ENCODE measurements at places on chromosomes 4 and X. TPM values are rescaled to one million over a fixed set of nuclear protein-coding genes. Genes with fewer than 3 reads are reported as not detected.
A peak's percentile ranks its signal among the peaks of the same experiment; 100 is the strongest.

DNA sequence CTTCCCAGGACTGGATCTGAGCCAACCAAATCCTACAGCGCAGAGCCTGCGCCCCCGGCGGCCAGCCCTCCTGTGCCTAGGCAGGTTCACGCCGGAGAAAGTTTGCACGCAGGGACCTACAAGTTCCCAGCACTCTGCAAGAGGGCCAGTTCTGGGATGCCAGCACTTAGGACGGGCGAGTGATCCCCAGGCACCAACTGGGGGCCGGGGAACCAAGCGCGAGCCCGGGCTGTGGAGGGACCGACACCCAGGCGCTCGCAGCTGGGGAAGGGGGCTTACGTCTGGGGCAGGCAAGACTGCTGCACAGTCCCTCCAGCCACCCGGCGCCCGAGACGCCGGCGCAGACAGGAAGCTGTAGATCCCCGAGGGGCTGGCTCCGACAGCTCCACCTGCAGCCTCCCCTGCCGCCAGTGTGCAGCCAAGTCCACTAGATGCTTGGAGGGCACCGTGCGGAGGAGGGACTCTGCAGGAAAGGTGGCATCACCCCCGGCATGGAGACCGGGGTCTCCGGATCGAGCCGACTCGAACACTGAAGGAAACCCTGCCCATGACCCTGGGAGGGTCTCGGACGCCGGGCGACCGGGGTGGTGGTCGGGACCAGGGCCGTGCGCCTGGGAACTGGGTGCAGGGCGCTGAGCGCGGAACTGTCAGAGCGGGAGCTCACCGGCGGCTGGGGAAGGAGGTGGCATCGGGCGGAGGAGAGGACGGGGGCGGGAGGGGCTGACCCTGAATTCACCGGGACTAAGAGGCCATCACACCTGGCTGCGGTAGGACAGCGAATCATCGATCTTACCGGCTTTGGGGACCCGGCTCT, 566 bp downstream of the CORIN start:
- DNase-seq, result no peak
- H3K27me3 ChIP-seq, result no peaks in the 10 kb centered on the region
- H3K4me1 ChIP-seq, result peaks cover 27% of the 10 kb centered on the region
- 0 out of 2 replicates have a peak, but pooled peaks cover 3% of the 10 kb centered on the region for H3K36me3 ChIP-seq
- peak overlapping the region; percentile 74 for H3K4me3 ChIP-seq

DNA sequence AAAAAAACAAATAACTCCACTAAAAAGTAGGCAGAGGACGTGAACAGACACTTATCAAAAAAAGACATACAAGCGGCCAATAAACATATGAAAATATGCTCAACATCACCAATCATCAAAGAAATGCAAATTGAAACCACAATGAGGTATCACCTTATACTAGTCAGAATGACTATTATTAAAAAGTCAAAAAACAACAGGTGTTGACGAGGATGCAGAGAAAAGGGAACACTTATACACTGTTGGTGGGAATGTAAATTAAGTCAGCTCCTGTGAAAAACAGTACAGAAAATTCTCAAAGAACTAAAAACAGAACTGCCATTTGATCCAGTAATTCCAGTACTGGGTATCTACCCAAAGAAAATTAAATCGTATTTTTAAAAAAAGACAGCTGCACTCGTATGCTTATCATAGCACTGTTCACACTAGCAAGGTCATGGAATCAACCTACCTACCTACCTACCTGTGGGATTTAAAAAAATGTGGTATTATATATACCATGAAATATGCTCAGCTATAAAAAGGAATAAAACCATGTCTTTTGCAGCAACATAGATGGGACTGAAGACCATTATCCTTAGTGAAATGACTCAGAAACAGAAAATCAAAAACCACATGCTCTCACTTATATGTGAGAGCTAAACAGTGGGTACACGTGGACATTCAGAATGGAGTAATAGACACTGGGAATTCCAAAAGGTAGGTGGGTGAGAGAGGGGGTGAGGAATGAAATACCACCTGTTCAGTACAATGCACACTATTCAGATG, 24.8 kb upstream of the PTPN13 start:
- H3K36me3 ChIP-seq, result no peaks in the 10 kb centered on the region
- no peak for DNase-seq
- H3K27me3 ChIP-seq, result no peaks in the 10 kb centered on the region
- H3K4me3 ChIP-seq, result no peak overlapping the region
- no peak overlapping the region for H3K27ac ChIP-seq

- H3K27me3 ChIP-seq, result no peaks in the 10 kb centered on the region
- no peaks in the 10 kb centered on the region for H3K36me3 ChIP-seq
- no peaks in the 10 kb centered on the region for H3K4me1 ChIP-seq
Observed at GRCh38 chr4:106718548-106718947, 317.6 kb downstream of the DKK2 start.

DNA sequence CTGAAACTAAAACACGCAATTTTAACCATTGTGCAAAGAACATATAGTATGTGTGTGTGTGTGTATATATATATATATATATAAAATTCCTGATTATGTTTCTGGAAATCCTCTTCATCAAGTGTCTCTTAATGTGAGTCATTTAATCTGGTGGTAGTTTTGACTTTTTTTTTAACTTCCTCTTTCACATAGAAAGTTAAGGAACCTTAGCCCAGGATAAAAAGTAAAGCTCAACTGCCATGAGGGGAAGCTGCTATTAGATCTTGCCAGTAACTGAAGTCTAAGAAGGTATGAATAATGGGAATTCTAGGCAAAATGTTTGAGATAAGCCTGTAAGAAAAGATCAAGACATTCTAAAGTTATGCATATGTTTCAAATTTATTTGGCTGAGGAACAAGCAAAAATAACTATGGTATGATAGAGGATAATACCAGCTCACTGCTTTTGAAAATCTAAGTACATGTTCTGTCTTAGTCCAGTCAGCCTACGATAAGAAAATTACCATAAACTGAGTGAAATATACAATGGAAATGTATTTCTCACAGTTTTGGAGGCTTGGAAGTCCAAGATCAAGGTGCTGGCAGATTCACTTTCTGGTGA, 757.0 kb downstream of the TRAM1L1 start:
- H3K4me1 ChIP-seq, result no peaks in the 10 kb centered on the region
- no peak for DNase-seq
- no peaks in the 10 kb centered on the region for H3K27me3 ChIP-seq
- no peak overlapping the region for H3K27ac ChIP-seq

- H3K4me3 ChIP-seq, result peak overlapping the region; percentile 50
- H3K27ac ChIP-seq, result peak overlapping the region; percentile 50
- no peaks in the 10 kb centered on the region for H3K36me3 ChIP-seq
- H3K27me3 ChIP-seq, result peaks cover 1% of the 10 kb centered on the region
- peaks cover 6% of the 10 kb centered on the region for H3K4me1 ChIP-seq
Observed at GRCh38 chr4:186161138-186161537, 30.2 kb upstream of the CYP4V2 start.

DNA sequence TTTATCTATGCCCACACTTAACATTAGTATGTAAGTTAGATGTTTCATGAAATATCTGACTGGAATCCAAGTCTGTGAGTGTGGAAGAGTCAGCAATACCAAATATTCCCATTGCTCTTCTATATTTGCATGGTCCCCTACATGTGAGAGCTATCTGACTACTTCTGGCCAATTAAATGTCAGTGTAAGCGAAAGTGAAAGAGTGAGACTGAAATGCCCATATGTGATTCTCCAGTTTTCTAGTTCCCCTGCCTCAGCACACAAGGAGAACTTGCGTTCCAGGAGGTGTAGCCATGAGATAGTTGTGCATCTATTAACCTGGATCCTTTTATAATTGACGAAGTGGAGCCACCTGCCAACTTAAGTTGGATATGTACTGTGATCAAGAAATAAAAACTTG, 50.1 kb upstream of the GLRB start:
- H3K27me3 ChIP-seq, result no peaks in the 10 kb centered on the region
- H3K4me3 ChIP-seq, result no peak overlapping the region
- no peak overlapping the region for H3K27ac ChIP-seq

GRCh38 chr4:166506051-166506450, 633.0 kb downstream of the TLL1 start:
- no peak for DNase-seq
- no peak overlapping the region for H3K27ac ChIP-seq
- no peaks in the 10 kb centered on the region for H3K4me1 ChIP-seq
- H3K36me3 ChIP-seq, result no peaks in the 10 kb centered on the region

DNA sequence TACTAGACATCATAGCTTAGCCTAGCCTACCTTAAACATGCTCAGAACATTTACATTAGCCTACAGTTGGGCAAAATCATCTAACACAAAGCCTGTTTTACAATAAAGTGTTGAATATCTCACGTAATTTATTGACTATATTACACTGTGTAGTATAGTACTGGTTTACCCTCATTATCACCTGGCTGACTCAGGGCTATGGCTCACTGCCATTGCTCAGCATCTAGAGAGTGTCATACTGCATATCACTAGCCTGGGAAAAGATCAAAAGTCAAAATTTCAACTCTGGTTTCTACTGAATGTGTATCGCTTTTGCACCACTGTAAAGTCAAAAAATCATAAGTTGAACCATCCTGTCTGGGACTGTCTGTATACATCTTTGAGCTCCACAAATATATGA, 78.6 kb downstream of the CEP44 start:
- no peak for DNase-seq
- H3K27me3 ChIP-seq, result no peaks in the 10 kb centered on the region
- no peak overlapping the region for H3K27ac ChIP-seq
- H3K36me3 ChIP-seq, result no peaks in the 10 kb centered on the region
- H3K4me3 ChIP-seq, result no peak overlapping the region
- H3K4me1 ChIP-seq, result peaks cover 14% of the 10 kb centered on the region

GRCh38 chrX:14528629-14529289, 577 bp upstream of the GLRA2 start:
- H3K4me1 ChIP-seq, result no peaks in the 10 kb centered on the region
- H3K27ac ChIP-seq, result no peak overlapping the region
- no peaks in the 10 kb centered on the region for H3K36me3 ChIP-seq
- H3K27me3 ChIP-seq, result no peaks in the 10 kb centered on the region

- no peak overlapping the region for H3K4me3 ChIP-seq
- no peak overlapping the region for H3K27ac ChIP-seq
- H3K27me3 ChIP-seq, result no peaks in the 10 kb centered on the region
- no peaks in the 10 kb centered on the region for H3K4me1 ChIP-seq
Observed at GRCh38 chrX:106050054-106050453, 11.5 kb upstream of the SERPINA7 start.

DNA sequence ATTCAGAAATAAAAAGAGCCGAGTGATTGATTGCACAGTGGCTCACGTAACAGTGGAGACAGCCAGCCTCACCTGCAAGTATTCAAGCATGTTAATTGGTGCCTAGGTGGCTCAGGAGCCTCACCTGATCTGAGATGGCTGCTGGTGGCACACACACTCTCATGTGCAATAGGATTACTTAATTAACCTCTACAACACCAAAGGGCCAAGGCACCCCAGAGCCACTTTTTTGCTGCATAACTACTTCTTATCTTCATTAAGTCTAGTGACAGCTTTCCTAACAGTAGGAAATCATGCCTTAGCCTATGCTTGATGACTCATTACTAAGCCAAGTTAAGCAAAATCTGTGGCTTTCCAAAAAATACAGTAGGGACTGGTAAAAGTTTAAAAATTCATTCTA, 117.3 kb upstream of the NOCT start:
- DNase-seq, result no peak
- H3K4me3 ChIP-seq, result no peak overlapping the region
- H3K27me3 ChIP-seq, result no peaks in the 10 kb centered on the region

DNA sequence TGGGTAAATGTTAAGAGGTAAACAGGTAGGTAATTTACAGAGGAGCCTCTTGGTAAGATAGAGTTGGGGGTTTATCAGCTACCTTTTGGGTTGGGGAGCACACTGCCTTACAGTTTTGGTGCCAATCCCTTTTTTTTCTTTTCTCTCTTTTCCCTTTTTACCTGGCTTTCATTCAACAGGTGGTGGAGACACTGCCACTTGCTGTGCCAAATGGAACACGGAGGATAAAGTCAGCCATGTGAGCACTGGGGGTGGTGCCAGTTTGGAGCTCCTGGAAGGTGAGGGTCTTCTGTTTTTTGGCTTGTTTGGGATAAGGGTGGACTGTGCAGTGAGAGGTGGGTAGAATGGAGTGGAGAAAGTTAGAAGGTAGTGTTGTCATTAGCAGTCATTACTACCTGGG, 14.3 kb downstream of the TAF9B start:
- no peaks in the 10 kb centered on the region for H3K27me3 ChIP-seq
- H3K36me3 ChIP-seq, result peaks cover 14% of the 10 kb centered on the region
- H3K4me3 ChIP-seq, result no peak overlapping the region

DNA sequence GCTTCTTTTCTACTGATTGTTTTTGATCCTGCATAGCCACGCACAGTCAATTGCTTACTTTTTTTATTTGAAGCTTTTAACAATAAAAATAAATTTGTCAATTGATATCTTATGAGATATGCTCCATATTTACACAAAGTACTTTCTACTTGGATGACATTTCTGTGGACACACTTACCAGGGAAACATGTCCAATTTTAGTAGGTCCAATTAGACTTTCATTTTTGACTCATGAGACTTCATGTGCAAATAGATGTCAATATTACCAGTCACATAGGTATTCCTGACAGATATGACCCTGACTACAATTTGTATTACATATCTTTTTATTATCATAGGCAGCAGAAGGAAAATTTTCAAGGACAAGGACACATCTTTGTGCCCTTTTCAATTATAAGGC, 219.9 kb upstream of the ANKRD50 start:
- H3K36me3 ChIP-seq, result no peaks in the 10 kb centered on the region
- no peaks in the 10 kb centered on the region for H3K27me3 ChIP-seq
- H3K4me3 ChIP-seq, result no peak overlapping the region

GRCh38 chr4:183766140-183766539, 107.0 kb downstream of the TRAPPC11 start:
- H3K27me3 ChIP-seq, result no peaks in the 10 kb centered on the region
- no peaks in the 10 kb centered on the region for H3K4me1 ChIP-seq
- DNase-seq, result no peak
- H3K27ac ChIP-seq, result no peak overlapping the region

DNA sequence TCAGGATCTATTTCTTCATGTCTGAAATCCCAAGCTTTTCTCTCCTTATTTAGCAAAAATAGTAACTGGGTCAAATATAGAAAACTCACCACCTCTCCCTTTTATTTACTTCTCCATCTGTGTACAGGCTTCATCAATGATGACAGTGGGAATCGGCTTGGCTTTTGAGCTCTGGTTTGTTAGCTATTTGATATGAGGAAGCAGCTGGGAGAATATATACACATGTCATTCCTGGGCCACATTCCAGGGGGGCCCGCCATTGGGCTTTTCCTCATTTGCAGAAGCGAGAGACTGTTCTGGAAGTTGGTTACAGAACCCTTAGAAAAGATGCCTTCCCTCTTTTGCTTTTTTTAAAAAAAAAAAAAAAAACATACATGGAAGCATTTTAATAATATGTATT, 107.4 kb upstream of the F9 start:
- DNase-seq, result no peak
- H3K27me3 ChIP-seq, result no peaks in the 10 kb centered on the region
- no peak overlapping the region for H3K4me3 ChIP-seq
- no peak overlapping the region for H3K27ac ChIP-seq
- no peaks in the 10 kb centered on the region for H3K4me1 ChIP-seq

- no peak for DNase-seq
- no peak overlapping the region for H3K4me3 ChIP-seq
- no peaks in the 10 kb centered on the region for H3K36me3 ChIP-seq
- no peaks in the 10 kb centered on the region for H3K27me3 ChIP-seq
- no peak overlapping the region for H3K27ac ChIP-seq
Observed at GRCh38 chrX:19086102-19086772, 36.0 kb downstream of the ADGRG2 start.

Gene ZCCHC18
- 1.7 TPM for total RNA-seq

Gene NDST4
- total RNA-seq, result not detected

Gene RNF212
- total RNA-seq, result not detected

Gene SEC24D
- 46.0 TPM for total RNA-seq
